CD4-positive, alpha-beta T cell treated with Interleukin-4 for 1 hour (primary cell): ENCODE measurements at places on chromosomes 16 and 17.

- no peak for DNase-seq
These were observed 237.7 kb downstream of the CDH13 start for GRCh38 chr16:82864332-82865040.

GRCh38 chr17:50948711-50949110 is 82.6 kb upstream of the TOB1 start:
- no peak for DNase-seq

- DNase-seq = no peak
These were observed 336.8 kb upstream of the MON1B start for GRCh38 chr16:76854234-76854633.

- DNase-seq = no peak
These were observed 6.3 kb upstream of the NFATC3 start for GRCh38 chr16:68078701-68079375.

DNA sequence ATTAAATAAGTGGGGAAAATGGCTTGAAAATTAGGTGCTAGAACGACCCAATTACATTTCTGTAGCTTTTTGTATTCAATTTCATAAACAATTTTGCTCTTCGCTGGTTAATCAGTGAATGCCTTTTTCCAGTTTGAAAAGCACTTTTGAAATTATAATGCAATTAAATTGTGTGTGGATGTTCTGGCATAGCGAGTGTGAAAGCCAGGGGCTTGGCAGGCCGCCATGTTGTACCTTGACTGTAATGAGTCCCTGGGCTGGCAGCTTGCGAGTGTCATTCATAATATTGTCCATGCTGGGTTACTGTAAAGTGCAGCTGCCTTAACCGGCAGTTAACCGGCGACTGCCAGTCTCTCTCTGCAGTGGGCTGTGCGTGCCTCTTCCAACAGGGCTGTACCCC is 177.8 kb downstream of the CCDC182 start:
- no peak for DNase-seq

DNA sequence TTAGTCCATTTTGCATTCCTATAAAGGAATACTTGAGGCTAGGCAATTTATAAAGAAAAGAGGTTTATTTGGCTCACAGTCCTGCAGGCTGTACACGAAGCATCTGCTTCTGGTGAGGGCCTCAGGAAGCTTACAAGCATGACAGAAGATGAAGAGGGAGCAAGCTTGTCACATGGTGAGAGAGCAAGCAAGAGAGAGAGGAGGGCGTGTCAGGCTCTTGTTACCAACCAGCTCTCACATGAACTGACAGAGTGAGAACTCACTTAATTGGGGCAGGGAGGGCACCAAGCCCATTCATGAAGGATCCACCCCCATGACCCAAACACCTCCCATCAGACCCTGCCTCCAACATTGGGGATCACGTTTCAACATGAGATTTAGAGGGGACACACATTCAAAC is 1.6 kb downstream of the CHCT1 start:
- DNase-seq = no peak

- no peak for DNase-seq
These were observed 81.5 kb downstream of the VPS53 start for GRCh38 chr17:633133-633532.

GRCh38 chr16:21652453-21652852 is at the start of gene IGSF6:
IGSF6 (minus strand) TSS chr16:21652608; CDS start chr16:21652598, 10 bp downstream.
- DNase-seq = no peak

DNA sequence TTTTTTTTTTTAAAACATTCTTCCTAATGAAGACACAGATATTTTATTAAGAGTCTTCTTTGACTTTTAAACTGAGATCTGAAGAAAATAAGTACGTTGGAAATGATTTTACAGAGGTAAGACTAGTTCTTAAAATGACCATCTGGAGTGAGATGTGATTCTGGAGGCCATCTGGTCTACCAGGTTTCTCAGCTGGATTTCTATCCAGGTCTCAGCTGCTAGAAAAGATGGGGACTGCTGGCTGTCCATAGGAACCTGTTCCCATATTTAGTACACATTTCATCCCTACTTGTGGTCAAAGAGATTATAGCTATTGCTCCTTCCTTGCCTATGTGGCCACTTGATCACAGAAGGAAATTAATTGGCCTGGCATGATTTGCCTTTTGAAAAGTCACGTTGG is 12.2 kb downstream of the PMFBP1 start:
- no peak for DNase-seq

GRCh38 chr16:60636117-60636516 is 1400.1 kb downstream of the CDH8 start:
- no peak for DNase-seq

GRCh38 chr16:83803811-83804210 is 4.0 kb upstream of the HSBP1 start:
- DNase-seq = no peak

DNA sequence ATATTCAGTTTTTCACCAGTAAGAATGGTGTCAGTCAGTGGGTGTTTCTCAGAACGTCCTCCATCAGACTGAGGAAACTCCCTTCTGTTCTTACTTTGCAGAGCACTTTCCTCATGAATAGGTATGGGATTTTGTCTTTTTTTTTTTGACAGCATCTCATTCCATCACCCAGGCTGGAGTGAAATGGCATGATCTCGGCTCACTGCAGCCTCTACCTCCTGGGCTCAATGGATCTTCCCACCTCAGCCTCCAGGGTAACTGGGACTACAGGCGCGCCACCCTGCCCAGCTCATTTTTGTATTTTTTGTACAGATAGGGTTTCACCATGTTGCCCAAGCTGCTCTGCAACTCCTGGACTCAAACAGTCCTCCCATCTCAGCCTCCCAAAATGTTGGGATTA is 130.3 kb downstream of the ZNF778 start:
- DNase-seq = no peak
